Fibroblast of mammary gland (primary cell): ENCODE measurements at places on chromosomes 7 and 10.

DNA sequence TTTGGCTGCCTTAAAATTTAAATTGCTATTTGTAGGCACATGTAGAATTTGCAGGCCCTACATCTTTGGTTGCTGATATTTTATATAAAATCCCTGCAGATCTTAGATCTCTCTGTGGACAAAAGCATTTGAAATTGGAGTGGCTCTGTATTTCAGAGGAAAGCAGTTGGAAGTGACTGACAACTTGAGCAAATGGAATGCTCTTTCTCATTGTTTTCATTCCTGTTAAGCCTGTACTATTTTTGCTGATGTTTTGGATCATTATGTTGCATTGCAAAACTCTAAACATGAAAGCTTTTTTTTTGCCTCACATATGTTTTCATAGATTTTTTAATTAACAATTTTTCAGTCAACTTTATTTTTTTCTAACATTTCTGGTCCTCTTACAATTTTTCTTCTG is 251.2 kb upstream of the MDFIC start:
- no peak for DNase-seq

DNA sequence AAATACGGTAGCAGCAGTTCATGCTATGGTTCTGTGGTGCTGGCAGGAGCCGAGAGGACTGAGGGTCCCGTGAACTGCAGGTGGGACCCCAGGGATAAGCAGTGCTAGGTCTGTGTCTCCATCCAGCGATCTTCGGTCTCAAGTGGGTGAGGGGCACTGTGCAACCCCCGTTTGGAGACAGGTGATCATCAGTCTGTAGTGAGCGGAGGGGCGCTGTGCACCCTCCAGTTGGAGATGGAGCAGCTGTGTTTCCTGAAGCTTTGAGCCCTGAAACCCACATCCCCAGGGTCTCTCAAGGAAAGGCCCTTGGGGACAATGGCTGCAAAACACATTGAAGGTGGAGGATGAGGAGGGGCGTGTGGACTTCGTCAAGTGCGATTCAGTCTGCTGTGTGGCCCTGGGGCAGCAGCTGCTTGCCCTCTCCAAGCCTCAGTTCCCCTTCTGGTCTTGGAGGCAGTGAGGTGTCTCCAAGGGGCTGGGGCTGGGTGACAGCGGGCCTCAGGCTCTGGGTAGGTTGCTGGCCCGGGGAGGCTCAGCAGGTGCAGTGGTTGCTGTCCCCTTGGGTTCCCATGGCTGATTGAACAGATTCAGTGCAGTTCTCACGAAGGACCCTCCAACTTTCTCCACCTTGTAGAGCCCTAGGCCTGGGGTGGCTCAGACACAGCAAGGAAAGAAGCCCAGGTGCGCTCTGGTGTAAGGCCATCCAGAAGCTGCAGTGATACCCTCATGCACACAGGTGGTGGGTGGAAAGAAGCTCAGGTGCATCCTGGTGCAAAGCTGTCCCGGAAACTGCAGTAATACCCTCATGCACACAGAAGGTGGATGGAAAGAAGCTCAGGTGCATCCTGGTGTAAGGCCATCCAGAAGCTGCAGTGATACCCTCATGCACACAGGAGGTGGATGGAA is 160.6 kb downstream of the ADARB2 start:
- no peak for DNase-seq

GRCh38 chr10:111158595-111158994 is 81.8 kb downstream of the ADRA2A start:
- no peak for DNase-seq

DNA sequence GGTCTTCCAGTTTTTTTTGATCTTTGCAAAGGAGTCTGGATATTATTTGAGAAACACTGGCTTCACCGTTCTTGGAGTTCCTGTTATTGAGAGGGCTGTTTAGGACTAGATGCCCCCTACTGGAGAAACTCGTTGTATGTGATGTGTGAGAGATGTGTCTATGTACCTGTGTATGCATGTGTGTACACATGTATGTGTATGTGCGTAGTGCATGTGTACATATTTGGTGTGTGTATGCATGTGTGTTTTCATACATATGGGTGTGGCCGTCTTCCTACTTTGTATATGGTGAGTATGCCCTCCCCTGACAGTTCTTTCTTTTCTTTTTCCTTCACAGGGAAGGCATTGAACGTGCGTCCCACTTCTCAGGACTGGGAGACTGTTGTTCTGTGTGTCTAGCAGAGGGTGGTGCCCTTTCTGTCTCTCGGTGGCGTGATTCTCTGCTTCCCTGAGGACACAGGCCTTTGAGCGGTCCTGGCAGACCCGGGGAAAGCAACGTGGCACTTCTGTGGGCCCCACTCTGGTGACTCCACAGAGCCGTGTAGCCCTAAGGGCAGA is 3.0 kb upstream of the CALHM3 start:
- peak; percentile 86 for DNase-seq

DNA sequence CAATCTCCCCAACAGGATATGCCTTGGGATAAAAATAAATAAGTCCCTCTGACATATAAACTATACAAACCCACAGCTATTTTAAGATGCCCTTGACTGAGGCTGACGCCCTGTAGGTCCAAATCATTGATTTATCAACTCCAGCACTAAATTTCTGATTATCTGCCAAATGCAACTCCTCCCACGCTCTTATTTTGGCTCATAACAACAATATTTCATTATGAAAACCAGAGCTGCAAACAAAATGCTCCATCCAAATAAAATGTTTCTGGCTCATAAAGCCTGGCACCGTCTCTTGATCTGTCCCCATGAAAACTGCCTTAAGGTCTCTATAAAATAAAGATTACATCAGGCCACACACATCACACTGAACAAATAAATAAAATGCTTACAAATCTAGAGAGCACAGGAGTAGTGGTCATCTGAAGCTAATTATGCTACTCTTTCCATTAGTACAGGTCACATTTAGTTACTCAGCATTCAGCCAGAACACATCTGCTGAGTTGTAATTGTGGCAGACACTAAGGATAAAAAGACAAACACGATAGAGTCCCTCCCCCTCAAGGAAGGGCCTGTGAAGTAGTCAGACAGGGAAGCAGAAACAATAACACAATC is 28.8 kb downstream of the CACUL1 start:
- DNase-seq, result peak; percentile 87

DNA sequence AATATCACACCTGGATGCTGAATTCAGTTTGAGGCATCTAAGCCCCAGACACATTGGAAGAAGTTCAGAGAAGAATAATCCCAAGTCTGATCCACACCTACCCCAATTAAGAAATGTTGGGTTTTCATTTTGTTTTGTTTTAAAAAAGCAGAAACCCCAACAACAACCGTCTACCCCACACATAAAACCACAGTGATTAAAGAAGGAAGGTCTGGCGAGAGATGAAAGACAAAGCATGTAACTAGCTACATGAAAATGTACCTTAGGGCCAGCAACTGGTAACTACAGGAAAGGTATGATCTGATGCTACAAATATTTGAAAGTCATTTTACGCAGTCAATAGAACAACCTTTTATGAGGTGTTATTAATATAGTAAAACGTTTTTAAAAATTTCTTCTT is 1112.3 kb downstream of the GATA3 start:
- no peak for DNase-seq

GRCh38 chr10:27695706-27696105 is 49.9 kb downstream of the MKX start:
- DNase-seq, result no peak

- DNase-seq, result no peak
Observed at GRCh38 chr7:30281791-30282190, 2.6 kb upstream of the ZNRF2 start.

DNA sequence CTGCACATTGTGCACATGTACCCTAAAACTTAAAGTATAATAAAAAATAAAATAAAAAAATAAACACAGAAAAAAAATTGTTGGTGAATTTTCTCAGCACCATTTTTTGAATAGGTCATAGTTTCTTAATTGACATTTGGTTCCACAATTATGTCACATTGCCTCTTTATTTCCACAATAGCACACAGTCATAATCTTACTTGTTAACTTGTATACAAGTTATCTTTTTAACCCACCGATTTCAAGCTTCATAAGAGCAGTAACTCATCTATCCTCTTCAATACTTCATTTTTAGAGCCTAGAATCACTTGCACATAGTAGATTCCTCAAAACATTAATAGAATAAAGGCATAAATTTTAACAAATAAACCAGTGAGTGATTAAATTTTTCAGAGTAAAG is 1425.1 kb upstream of the LRRTM3 start:
- DNase-seq, result no peak
